Effector memory CD8-positive, alpha-beta T cell (primary cell): ENCODE measurements at places on chromosomes 2 and 18.
A peak's percentile ranks its signal among the peaks of the same experiment; 100 is the strongest.

GRCh38 chr2:100960688-100961087 lies 41.4 kb upstream of the RPL31 start:
- no peak for DNase-seq

GRCh38 chr2:64720535-64721319 lies 67.0 kb upstream of the SERTAD2 start:
- DNase-seq, result no peak

DNA sequence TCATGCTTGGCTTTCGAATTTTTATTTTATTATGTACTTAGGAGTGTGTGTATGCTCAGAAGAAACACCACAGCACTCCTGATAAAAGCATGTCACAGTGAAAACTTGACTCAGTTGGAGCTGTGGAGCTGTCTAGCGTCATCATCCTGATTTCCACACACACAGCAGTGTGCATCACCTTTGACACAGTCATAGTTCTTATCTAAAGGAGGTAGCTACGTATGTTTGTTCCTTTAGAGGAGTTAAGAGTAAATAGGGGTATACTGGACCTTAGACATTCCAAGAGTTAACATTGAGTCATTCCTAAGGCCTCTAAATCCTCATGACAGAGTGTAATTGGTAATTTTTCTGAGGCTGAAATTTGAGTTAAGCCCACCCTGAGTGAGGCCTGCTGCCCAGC lies 96.9 kb downstream of the PHLPP1 start:
- DNase-seq, result no peak

- DNase-seq, result peak; percentile 38
These were observed 7.6 kb upstream of the TRIB2 start for GRCh38 chr2:12709207-12709522.

- no peak for DNase-seq
These were observed 5.7 kb downstream of the RHOB start for GRCh38 chr2:20452551-20452950.

GRCh38 chr2:26179446-26179913 lies 6.6 kb downstream of the GAREM2 start:
- no peak for DNase-seq

- no peak for DNase-seq
These were observed 15.6 kb downstream of the ARHGEF33 start for GRCh38 chr2:38905251-38905650.

DNA sequence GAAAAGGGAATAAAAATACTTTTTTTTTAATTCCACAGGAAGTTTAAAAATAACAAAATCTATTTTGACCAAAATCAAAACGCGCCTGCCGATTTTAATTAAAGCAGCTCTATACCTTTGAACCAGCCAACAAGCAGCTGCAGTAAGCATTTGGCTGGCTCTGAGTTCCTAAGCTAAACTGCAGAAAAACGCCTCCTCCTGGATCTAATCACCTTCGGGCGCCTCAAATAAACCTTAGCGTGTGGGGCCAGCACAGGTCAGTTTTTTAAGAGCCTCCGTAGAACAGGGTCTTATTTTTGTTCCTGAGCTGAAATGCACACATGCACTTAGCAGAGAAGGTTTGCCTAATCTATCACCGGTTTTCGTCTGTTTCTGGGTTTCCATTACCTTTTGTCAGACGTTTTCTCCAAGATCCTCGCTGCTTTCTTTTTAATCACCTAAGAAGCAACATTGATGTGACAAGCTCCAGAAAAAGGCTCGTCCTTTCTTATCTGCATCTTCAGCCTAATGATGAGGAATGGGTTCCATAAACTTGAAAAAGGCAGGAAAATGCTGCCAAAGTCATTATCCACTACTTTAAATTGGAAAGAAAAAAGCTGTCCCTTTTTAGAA lies 64.7 kb upstream of the HNRNPA3 start:
- no peak for DNase-seq

DNA sequence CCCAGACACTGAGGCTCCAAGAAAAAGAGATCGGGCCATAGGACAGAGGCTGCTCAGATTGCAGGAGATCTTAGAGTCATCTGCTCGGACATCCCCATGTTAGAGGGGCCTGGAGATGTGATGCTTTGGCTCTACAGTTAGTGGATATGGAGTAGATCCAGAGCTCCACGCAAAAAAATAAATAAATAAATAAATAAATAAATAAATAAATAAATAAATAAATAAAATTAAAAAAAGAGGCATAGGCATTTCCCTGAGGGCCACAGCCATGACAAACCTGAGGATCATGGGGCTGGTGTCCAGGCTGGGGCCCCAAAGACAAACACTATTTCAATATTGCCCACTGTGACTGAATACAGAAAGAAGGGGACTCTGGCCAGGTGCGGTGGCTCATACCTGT lies 85.5 kb downstream of the PLB1 start:
- no peak for DNase-seq

DNA sequence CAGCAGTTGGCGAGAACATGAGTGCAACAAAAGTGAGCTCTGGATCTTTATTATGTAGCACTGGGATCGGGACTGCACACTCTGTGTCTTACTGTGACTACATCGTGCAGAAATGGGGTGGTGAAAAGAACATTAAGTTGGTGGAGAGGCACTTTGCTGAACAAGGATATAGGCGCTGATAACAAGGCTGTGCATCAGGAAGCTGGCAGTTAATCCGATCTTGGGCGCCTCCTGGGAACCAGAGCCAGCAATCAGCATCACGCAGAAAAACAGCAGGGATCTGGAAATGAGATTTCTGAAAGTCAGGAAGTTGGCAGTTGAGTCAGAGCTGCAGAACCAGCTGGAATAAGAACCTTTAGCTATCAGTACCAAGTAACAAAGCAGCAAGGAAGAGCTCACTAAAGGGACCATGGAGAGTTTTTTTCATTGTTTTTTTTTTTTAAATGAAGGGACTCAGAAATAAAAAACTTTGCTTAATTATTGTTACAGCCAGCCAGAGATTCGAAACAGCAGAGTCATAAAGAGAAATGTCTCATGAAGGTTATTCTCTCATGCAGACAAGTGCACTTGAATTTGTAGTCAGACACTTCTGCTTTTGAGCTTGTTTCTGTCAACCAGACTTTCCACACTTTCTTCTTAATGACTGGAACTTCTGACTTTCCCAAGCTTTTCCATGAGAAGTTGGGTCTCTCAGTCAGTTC lies 22.8 kb upstream of the MYO3B start:
- no peak for DNase-seq

- no peak for DNase-seq
These were observed 91.3 kb downstream of the SATB2 start for GRCh38 chr2:199366406-199366805.

- no peak for DNase-seq
These were observed 273.3 kb downstream of the TCF4 start for GRCh38 chr18:55314615-55315237.

GRCh38 chr2:42092084-42092996 lies 44.5 kb downstream of the PKDCC start:
- DNase-seq, result no peak

DNA sequence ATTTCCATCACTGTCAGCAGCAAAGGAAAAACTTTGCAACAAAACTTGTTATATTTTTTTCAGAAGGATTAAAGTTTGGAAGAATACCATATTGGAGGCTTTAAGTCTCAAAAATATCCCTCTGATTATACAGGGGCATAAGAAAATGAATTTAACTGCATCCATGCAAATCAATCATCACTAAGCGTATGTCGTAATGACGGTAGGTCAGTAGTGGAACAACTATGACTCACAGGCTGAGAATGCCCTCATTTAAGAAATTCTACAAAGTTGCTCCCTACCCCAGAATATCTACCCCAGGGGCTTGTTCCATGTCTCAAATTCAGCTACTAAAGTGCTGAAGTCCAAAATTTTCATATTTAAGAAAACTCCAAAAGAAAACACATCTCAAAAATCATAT lies 12.5 kb upstream of the NAB1 start:
- no peak for DNase-seq

GRCh38 chr18:48564139-48564538 lies 25.3 kb downstream of the CTIF start:
- DNase-seq, result no peak

- DNase-seq, result no peak
These were observed 76.0 kb upstream of the SESTD1 start for GRCh38 chr2:179340678-179341077.

DNA sequence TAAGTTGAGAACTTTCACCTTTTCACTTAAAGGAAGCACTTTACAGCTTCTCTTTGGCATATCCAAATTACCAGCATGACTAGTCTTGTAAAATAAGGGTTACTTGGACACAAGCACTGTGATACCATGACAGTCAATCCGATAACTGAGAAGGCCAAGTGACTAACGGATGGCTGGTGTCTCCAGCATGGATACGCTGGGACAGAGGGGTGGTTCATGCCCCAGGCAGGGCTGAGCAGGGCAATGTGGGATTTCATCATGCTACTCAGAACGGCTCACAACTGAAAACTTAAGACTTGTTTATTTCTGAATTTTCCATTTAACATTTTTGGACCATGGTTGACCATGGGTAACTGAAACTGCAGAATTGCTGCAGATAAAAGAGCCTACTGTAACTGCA lies 43.1 kb upstream of the GPR155 start:
- no peak for DNase-seq

DNA sequence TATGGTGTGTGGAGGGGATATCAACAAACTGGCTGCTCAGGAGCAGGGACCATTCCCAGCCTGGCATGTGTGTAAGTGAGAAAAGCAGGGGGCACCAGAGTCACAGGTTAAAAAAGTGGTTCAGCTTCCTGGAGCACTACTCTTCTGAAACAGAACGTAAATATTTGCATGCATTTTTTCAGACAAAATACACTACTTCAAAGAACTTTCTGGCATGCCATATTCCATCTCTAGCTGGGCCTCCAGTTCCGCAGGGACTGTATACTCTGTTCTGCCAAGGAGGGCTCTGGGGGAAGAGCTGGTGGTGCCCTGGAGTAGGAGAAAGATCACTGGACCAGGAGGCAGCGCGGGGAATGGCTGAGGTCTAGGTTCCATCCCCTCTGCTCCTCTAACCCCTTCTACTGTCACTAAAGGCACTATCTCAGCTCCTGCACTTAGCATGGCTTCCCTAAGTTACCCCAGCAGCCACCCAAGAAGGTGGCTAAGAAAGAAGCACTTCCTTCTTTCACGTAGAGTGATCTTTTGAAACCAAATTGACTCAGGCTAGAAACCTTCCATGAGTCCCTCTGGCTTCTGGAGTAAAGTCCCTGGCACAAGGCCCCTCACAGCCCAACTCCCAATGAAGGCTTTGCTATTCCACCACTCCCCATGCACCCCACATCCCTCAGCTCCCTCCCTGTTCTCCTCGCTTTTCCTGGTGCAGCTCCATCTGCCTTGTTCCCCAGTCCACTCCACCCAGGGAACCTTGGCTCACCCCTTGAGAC lies 57.6 kb upstream of the CABLES1 start:
- DNase-seq, result no peak

- no peak for DNase-seq
These were observed 106.8 kb downstream of the DNAH7 start for GRCh38 chr2:195961873-195962272.

DNA sequence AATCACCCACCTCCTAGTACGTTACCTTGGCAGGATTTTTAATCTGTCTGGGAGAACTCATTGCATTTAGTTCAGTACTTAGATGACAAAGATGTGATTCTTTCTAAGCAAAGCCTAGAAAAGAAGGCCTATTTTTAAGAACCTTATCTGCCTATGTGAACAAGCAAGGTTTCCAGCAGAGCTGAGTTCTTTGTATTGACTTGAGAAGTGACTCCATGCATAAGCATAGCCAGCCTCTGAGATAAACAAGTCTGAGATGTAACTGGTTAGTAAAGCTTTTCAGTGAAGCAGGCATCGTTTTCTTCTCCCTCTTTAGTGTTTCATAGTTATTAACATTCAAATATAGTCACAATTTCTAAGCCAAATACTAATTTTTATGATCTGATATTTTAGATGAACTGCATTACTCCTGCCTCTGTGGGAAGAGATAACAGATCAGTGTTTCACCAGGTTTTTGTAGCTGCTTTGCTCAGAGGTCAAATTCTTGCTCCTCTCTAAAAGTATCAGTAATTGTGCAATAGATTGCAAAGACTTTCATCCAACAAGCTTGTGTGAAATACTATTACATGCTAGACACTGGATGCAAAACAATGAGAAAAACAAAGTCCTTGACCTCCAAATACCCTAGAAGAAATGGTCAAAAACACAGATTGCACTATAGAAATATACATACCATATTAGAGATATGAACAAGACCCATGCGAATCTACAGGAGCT lies 107.8 kb downstream of the MBD2 start:
- no peak for DNase-seq

DNA sequence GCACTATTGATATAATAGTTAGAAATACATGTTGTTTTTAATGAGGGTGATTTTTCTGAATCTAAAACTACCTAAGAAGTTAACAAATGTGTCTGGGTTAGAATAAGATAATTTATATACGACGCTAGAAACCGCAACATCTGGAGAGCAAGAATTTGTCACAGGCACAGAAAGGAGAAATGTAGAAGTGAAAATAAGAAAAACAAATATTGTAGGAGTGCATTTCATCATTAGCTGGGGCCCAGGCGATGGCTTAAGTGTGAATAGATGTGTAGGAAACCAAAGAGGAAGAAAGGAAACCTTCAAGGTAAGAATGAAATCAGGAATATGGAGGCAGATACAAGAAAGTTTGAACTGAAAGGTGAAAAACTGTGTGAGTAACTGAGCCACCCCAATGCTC lies 90.3 kb downstream of the LRP2 start:
- no peak for DNase-seq

DNA sequence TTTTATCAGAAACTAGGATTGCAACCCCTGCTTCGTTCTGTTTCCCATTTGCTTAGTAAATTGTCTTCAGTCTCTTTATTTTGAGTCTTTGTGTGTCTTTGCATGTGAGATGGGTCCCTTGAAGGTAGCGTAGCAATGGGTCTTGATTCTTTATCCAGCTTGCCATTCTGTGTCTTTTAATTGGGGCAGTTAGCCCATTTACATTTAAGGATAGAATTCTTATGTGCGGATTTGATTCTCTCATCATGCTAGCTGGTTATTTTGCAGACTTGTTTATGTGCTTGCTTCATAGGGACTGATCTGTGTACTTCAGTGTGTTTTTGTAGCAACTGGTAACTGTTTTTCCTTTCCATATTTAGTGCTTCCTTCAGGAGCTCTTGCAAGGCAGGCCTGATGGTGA lies 73.5 kb downstream of the EPC2 start:
- no peak for DNase-seq

DNA sequence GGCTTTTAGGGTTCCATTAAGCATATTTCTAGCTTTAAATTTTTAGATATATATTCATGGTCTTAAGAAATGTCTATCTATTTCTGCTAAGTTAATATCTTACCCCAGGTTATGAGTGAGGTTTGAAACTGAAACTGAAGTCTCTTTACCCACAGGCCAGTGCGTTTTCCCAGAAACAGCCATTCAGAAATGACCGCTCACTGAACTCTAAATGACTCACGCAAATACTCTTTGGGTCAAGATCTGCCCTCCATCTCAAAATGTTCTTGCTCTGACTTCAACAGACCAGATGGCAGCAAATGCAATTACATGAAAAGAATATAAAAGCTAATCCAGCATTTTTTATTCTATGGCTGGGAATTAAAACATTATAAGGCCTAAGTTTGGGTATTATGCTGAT lies 315.2 kb downstream of the TDRD15 start:
- no peak for DNase-seq

- DNase-seq, result no peak
These were observed 3.7 kb upstream of the MFSD6 start for GRCh38 chr2:190404487-190404886.

GRCh38 chr18:45274026-45274425 lies 341.2 kb upstream of the SLC14A2 start:
- no peak for DNase-seq

- DNase-seq, result no peak
These were observed 92.6 kb downstream of the RDH14 start for GRCh38 chr2:18467749-18468360.
